ENCODE measurements at places on chromosomes 2 and 18.

DNA sequence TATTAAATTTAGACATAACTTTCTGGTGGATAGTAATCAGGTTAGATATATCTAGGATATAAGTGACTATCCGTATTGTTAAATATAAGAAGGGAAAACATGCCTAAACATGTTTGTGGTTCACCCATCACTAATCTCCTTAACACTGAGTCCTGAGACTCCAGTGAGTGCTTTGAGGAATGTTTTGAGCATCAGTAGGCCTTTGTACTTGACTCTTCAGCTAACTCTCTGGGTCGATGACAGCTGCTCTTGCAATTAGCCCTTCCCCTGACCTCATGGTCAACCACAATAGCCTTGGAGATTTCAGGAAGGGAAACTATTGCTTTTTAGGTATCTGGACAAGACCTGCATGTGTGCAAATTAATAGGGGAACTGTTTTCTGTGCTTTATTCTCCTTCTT, 716.8 kb downstream of the EPHA4 start:
- no peak for DNase-seq

GRCh38 chr2:119853777-119854399, 94.2 kb downstream of the PTPN4 start:
- DNase-seq: no peak

GRCh38 chr2:96580771-96581170, 44.2 kb downstream of the ARID5A start:
- no peak for DNase-seq

GRCh38 chr2:95760806-95761525, 169.2 kb downstream of the TRIM43 start:
- no peak for DNase-seq

GRCh38 chr2:37645836-37646235, 25.6 kb downstream of the CDC42EP3 start:
- no peak for DNase-seq

GRCh38 chr2:220043990-220044335, 416.5 kb downstream of the SLC4A3 start:
- DNase-seq: no peak

DNA sequence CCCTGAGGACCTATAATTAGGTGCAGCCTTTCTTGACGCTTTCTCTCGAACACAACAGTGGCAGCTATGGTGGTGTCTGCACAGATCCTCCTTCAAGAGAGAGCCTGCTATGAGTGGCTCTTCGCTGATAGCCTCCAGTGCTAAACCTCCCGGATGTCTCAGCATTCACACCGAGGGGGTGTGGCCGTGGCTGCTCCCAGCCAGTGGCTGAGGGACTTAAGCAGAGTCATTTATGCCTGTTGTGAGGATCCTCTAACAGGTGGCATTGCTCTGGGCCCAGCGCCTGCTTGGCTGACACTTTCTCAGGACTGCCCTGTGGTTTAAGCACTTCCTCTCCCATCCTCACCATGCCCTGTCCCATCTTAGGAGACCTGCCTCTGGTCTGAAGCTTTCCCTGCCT, 592.0 kb upstream of the LRRTM1 start:
- no peak for DNase-seq

DNA sequence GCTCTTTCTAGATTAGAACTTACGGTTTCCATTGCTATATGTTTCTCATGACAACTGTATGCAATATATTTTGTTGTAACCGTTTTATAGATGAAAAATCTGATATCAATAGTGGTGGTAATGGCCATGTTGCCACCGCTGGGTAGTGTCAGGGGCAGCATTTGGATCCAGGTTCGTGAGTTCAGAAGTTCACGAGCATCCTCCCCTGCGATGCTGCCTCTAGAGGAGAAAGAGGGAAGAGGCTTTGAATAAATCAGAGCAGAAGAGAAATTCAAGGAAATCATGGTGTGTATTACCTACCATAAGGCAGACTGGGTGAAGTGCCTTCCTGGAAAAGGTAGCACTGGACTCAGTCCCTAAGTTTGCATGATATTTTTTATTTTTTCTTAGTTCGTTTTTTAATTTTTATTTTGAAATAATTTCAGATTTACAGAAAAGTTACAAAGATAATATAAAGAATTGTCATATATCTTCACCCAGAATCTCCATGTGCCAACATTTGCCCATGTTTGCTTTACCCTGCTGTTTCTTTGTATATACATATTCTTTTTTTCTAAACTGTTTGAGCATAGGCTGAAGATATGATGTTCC, 3.3 kb upstream of the ZBTB7C start:
- no peak for DNase-seq

DNA sequence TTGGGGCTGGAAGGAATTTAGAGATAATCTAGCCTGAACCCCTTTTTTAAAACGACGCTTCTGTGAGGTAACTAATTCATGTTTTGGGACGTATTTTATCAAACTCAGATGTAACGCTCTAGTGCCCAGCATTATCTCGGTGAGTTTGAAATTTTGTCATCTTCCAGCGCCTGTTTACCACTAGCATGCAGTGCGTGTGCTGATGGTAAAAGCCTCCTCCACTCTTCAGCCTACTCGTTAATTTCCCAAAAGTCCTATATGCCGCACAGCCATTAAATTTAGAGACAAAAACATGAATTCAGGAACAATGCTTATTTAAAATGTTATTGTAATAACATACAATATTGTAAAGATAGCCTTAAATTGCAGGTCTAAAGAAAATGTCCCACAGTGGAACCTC, 2.8 kb downstream of the ZCCHC2 start:
- DNase-seq: no peak

DNA sequence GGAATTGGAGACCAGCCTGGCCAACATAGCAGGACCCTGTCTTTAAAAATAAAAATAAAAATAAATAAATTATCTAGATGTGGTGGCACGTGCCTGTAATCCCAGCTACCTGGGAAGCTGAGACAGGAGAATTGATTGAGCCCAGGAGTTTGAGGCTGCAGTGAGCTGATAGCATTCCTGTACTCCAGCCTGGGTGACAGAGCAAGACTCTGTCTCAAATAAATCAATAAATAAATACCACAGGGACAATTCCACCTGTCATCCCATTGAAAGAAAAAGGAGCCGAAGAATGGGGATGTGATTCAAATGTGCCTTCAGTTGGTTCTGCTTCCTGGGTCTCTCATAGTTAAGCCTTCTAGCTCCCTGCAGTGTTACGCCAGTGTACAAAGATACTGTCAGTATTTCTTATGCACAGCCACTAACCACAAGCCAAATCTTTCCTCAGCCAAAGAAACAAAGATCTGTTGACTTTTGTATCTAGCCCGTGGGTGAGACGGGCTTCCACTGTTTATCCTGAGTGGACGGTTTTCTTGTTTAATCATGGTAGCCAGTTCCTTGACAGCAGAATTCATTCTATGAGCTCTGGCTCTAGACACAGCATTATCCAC, 12.6 kb downstream of the LGALSL start:
- DNase-seq: no peak

All from stimulated activated CD8-positive, alpha-beta memory T cell treated with anti-CD3 and anti-CD28 coated beads, Interleukin-4, amount 100 ng/mL, for 1 hour (primary cell).